ENCODE measurements at places on chromosomes 16 and 17.

DNA sequence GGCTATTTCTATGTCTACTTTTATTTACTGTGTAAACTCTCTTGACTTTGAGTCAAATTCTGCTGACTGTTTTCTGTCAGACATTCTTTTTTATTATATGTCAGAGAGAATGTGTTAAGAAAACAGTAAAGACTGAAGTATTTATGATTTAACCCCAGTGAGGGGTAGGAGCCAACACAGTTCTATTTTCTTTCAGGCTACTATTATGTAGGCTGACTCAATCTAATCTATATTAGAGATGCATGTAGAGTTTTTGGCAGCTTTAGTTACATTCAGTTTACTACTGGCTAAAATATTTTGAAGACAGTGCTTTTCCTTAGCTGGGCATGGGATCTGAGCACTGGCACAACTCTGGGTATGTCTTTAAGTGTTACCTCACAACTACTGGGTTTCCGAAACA lies 1108.0 kb downstream of the CDH11 start:
- no peak for DNase-seq

DNA sequence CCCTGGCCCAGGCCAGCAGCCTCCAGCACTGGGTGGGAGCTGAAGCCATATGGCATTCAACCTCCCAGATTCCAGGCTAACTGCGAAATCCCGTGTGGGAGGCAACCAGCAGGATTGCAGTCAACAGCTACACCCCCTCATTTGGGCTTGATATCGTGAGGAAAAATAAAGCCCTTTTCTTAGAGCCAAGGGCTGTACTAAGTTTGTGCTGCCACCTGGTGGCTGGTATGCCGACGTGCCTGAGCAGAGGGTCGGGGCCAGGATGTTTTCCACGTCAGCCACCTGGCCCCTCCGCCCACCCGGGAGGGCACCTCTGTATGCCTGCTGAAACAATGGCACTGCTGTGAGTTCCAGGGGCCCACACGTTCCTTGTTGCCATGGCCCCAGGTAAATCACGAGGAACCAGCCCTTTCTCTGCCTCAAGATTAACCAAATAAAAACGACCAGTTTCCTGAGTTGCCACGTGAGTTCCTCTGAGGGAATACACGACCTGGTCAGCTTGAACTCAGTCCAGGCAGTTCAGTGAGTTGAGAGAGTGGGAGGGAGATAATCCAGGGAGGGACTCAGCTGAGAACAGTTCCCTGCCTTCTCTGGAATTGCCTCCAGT lies 9.0 kb downstream of the TMEM98 start:
- peak; percentile 49 for DNase-seq

DNA sequence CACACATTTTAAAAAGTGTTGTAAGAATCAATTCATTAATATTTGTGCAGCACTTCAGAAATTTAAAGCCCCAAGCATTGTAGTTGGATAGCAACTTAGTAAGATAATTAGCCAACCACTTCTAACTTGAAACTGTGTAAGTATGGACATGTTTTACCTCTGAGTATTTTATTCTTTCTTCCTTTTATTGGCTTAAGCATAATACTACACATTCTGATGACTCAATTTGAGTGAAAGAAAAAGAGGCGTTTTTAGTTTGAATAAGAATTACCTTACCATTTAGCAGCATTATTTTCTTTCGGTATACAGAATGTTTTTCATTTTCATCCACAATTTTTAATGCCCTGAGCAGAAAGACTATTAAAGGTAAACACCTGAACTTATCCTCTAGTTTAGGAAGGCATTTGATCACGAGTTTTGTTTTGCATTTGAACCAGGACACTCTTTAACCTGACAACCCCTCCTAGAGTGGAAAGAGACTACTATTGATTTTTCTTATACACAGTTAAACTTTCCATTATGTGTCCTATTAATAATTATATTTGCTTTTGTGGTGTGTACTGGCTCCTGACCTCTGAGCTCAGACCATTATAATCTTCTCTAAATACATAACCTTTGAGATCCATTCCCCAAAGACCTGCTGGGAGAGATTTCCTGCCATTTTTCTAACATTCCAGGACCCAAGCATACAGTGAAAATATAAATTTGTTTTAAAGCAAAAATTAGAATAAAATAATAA lies 9.2 kb downstream of the NACA2 start:
- no peak for DNase-seq

GRCh38 chr16:54418903-54419302 lies 132.3 kb upstream of the IRX3 start:
- DNase-seq: no peak

GRCh38 chr17:20156196-20157000 lies 147.2 kb downstream of the SPECC1 start:
- no peak for DNase-seq

GRCh38 chr16:58487566-58488351 lies 12.2 kb upstream of the NDRG4 start:
- peak; percentile 50 for DNase-seq

- no peak for DNase-seq
Observed at GRCh38 chr17:75315541-75316243, 26.5 kb upstream of the SLC25A19 start.

- no peak for DNase-seq
Observed at GRCh38 chr16:57261806-57262205, 16.7 kb downstream of the ARL2BP start.

DNA sequence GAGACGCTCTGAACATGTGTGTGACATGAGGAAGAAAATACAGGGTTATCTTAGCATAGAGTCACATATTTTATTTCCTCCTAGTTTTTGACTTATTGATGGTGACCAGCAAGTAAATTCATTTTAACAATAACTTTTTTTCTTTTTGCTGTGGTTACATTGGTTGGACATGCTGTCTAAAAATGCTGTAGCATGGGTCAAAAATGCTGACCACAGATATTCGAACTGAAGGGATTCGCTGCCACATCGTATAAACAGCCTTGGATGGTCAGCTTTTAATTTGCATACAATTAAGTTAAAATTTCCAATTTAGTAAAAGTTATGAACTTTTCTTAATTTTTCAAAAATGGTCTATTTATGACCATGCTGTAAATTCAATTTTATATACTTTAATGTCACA lies 30.5 kb downstream of the RPGRIP1L start:
- no peak for DNase-seq

- DNase-seq: no peak
Observed at GRCh38 chr16:26269673-26270072, 577.9 kb downstream of the HS3ST4 start.

DNA sequence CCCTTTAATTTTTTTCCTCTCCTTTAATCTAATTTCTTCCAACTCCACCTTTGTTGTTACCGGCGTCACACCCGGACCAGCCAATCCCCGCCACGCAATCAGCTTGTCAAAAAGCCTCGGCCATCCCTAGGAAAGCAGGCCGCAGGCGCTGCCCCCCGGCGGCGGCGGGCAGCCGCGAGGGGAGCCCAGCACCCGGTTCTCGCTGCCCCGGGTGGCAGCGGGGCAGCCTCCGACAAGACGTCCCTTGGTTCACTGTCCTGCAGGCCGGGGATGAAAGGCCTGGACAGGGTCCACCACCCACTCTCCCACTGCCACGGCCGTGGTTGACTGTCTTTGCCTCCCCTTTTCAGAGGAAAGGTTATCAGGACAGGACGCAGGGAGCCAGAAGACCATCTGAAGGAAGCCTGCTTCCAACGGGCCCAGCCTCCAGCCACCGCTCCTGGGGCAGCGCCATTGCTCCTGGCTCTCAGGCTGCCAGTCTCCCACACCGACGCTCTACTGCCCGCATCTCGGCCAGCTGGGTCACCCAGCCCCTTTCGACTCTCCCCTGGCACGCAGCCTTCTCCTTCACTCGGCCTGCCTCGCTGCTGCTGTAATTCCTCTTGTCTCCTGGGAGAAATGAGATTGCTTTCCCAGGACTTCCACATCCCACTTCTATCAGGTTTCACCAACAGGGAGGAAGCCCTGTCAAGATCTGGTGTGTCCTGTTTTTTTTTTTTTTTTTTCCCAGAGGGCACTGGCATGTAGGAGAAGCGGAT lies 2.8 kb upstream of the UBTF start:
- DNase-seq: no peak

DNA sequence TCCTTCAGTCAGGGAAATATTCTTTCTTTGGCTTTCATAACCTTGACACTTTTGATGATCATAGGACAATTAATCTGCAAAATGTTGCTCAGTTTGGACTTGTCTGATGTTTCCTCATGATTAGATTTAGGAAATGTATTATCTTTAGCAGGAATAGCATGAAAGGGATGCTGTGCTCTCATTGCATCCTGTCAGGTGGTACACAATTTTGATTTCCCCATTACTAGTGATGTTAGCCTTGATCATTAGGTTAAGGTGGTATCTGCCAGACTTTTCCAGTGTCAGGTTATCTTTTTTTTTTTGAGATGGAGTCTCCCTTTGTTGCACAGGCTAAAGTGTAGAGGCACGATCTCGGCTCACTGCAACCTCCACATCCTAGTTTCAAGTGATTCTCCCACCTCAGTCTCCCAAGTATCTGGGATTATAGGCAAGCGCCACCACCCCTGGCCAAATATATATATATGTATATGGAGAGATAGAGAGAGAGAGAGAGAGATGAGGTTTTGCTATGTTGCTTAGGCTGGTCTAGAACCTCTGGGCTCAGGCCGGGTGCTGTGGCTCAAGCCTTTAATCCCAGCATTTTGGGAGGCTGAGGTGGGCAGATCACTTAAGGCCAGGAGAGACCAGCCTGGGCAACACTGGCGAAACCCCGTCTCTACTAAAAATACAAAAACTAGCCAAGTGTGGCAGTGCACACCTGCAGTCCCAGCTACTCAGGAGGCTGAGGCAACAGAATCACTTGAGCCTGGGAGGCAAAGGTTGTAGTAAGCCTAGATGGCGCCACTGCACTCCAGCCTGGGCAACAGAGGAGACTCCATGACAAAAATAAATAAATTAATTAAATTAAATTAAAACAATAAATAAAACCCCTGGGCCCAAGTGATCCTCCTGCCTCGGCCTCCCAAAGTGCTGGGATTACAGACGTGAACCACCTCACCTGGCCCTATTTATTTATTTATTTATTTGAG lies 15.8 kb upstream of the CAVIN1 start:
- DNase-seq: no peak

GRCh38 chr16:17769065-17769464 lies 298.3 kb upstream of the XYLT1 start:
- DNase-seq: no peak

DNA sequence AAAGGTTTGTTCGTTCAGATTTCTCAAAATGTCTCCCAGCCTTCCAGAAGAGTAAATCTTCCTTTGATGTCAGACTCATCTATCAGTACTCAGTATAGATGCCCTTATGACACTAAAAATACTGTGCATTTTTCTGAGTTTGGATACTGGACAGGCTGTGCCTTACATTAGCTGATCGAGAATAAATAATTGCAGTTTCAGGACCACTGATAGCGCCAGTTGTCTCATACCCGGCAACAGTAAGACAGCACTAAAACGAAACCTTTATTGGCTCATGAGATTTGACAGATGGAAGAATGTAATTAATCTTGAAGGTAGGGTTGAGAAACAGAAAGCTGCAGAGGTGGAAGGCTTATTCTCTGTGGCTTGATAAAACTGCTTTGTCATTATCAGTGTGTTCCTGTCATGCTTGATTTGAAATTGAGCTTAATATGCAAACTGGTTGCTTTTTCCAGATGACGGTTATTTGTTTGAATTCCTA lies 1.2 kb downstream of the ATP6V0A1 start:
- no peak for DNase-seq

DNA sequence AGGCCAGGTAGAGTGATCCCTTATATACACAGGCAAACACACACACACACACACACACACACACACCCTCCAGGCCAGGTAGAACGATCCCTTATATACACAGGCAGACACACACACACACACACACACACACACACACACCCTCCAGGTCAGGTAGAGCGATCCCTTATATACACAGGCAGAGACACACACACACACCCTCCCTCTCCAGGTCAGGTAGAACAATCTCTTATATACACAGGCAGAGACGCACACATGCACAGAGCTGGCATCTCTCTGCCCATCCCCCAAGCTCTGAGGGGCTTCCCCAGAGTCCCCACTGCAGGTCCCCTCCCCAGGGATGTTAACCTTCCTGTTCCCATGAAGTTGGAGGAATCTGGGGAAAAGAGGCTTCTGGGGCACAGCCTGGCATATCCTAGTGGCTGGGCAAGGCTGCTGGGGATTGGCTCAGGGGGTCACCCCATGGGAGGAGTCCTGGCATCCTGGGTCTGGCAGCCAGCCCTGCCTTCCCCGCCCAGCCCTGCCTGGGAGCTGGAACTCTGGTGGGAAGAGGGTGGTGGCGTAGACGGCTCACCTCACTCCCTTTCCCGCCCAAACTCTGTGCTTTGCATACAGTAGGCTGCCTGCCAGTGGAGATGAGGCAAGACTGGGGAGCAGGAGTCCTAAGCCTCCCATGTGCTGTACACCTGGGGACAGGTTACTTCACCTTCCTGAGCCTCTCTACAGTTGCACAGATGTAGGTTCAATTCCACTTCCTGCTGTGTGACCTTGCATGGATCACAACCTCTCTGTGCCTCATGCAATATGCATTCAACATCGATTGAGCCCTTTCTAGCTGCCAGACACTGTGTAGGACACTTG lies 41.8 kb downstream of the TEKT5 start:
- DNase-seq: no peak

DNA sequence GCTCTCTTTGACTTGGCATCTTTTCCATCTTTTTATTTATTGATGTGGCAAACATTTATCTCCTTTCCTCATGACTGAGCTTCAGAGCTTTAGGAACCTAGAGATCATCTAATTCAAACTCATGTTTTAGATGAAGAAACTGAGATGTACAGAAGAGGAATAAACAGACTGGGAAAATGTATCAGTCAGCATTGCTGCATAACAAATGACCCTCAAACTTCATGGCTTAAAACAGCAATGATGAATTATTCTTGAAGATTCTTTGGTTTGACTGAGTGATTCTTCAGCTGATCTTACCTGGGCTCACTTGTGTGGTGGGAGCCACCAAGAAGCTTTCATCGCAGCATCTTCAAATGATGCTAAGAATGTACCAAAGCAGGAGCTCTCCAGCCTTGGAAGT lies 44.0 kb upstream of the IRF8 start:
- no peak for DNase-seq

GRCh38 chr16:75062976-75063346 lies 53.6 kb downstream of the LDHD start:
- DNase-seq: no peak

GRCh38 chr17:50923611-50924010 lies 57.5 kb upstream of the TOB1 start:
- no peak for DNase-seq

- no peak for DNase-seq
Observed at GRCh38 chr16:4323845-4324488, 8.1 kb downstream of the GLIS2 start.

DNA sequence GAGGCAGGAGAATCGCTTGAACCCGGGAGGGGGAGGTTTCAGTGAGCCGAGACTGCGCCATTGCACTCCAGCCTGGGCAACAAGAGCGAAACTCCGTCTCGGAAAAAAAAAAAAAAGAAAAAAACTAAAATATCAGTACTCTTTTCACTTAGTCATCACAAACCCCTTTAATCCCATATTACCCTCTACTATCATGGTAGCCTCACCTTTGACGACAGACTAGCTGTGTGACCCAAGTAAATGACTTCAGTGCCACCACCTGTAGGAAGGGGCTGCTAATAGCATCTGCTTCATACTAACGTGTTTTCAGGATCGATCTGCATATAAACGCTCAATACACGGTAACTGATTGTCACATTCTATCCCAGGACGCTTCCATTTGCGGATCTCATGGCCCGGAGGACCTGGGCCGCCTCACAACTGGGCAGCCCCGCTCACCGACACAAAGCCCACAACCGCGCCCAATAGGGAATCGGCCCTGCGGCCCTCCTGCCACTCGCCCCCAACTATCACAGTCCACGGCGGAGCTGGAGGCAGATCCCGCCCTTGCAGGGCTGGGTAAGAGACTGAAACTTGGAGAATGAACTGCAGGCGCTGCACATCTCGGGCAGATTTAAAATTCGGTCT lies 1.1 kb upstream of the ZNF263 start:
- DNase-seq: no peak
